ENCODE measurements at places on chromosomes 3 and 15. TPM values are rescaled to one million over a fixed set of nuclear protein-coding genes. Genes with fewer than 3 reads are reported as not detected.

Gene LRTM1
- total RNA-seq, result not detected

Gene LEKR1
- total RNA-seq, result 1.3 TPM

Gene DIS3L
- total RNA-seq, result 35.6 TPM

GRCh38 chr15:32951736-32952464, 234.1 kb downstream of the GREM1 start:
- no peaks in the 10 kb centered on the region for H3K36me3 ChIP-seq
- no peak for DNase-seq

- no peak overlapping the region for H3K4me3 ChIP-seq
- H3K36me3 ChIP-seq, result no peaks in the 10 kb centered on the region
- H3K27me3 ChIP-seq, result peaks cover 15% of the 10 kb centered on the region
Observed at GRCh38 chr3:39295184-39295775, 15.4 kb upstream of the CX3CR1 start.

GRCh38 chr3:65854606-65855304, 184.0 kb downstream of the MAGI1 start:
- H3K27me3 ChIP-seq, result no peaks in the 10 kb centered on the region
- peaks cover 28% of the 10 kb centered on the region for H3K4me1 ChIP-seq
- peak overlapping the region; percentile 11 for H3K27ac ChIP-seq
- H3K36me3 ChIP-seq, result no peaks in the 10 kb centered on the region

GRCh38 chr3:33834096-33834453, 35.6 kb downstream of the PDCD6IP start:
- peaks cover 78% of the 10 kb centered on the region for H3K36me3 ChIP-seq
- no peaks in the 10 kb centered on the region for H3K27me3 ChIP-seq
- DNase-seq, result no peak

- no peaks in the 10 kb centered on the region for H3K36me3 ChIP-seq
- no peaks in the 10 kb centered on the region for H3K4me1 ChIP-seq
- no peak for DNase-seq
- H3K27ac ChIP-seq, result no peak overlapping the region
- no peak overlapping the region for H3K4me3 ChIP-seq
Observed at GRCh38 chr3:135757421-135757820, 208.1 kb upstream of the PPP2R3A start.

DNA sequence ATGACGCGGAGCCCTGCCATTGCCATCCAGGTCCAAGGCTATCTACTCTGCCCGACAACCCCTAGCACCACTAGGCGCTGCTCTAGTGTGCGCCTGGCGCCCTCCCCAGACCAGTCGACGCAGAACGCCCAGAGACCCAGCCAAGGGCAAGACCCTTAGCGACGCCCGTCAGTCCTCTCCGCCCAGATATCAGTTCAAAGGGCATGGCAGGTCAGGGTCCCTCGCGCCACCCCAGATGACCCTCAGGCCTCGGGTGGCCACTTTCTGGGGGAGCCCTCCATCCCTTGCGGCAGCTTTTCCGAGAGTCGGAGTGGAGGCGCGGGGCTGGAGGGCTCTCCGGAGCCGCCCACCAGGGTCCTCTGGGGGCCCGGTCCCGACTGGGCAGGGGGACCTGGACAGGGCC, 371 bp upstream of the CLSTN2 start:
- DNase-seq, result no peak
- H3K4me3 ChIP-seq, result no peak overlapping the region
- no peaks in the 10 kb centered on the region for H3K4me1 ChIP-seq
- H3K27ac ChIP-seq, result no peak overlapping the region
- H3K36me3 ChIP-seq, result peaks cover 5% of the 10 kb centered on the region

GRCh38 chr15:80732167-80732566, 37.1 kb downstream of the ABHD17C start:
- no peak overlapping the region for H3K27ac ChIP-seq
- no peak for DNase-seq
- no peak overlapping the region for H3K4me3 ChIP-seq

DNA sequence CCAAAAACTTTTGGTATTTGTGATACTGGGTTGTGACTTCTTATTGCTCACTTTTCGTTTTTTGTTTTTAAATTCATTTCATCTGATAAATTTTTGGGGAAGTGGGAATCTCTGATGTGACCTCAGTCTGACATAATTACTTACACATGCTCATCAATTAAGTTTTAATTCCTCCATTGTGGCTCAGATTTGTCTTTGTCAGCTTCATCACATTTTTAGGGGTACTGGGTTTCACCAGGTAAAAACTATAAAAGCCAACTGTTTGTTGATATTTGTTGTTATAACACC, 425.3 kb upstream of the TGFBR2 start:
- H3K4me3 ChIP-seq, result no peak overlapping the region
- no peaks in the 10 kb centered on the region for H3K36me3 ChIP-seq

- peaks cover 46% of the 10 kb centered on the region for H3K27me3 ChIP-seq
- H3K4me3 ChIP-seq, result no peak overlapping the region
- DNase-seq, result peak; percentile 2
- no peak overlapping the region for H3K27ac ChIP-seq
- no peaks in the 10 kb centered on the region for H3K4me1 ChIP-seq
- no peaks in the 10 kb centered on the region for H3K36me3 ChIP-seq
Observed at GRCh38 chr3:81041331-81041730, 720.1 kb downstream of the GBE1 start.

DNA sequence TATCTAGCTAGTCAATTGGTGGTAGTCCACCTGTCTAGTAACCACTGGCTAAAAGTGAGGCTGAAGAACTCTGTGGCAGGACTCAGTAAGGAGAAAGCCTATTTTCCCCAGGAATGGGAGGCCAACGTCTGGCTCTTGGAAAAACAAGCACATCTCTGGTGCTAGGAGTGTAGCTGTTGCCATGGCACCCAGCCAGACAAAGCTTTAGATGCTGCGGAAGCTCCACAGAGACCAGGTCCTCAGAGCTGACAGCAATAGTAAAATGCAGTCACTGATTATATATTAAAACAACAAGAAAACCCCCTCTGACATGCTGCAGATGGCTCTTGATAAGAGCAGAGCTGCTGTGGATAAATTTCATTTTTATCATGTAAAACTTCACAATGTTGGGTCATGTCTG, 124.9 kb upstream of the STRIT1 start:
- H3K4me3 ChIP-seq, result no peak overlapping the region
- no peaks in the 10 kb centered on the region for H3K27me3 ChIP-seq
- no peak for DNase-seq
- H3K36me3 ChIP-seq, result no peaks in the 10 kb centered on the region

DNA sequence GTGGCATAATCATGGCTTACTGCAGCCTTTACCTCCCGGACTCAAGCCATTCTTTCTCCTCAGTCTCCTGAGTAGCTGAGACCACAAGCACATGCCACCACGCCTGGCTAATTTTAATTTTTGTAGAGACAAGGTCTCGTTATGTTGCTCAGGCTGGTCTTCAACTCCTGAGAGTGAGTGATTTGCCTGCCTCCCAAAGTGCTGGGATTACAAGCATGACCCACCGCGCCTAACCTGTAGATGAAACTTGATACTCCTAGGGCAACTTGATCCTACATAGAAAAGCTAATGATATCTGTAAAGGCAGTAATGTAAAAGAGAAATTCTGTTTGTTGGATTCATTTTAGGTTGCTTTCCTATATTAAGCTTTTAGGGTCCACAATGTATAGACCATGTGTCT, 391.9 kb upstream of the THRB start:
- no peak overlapping the region for H3K27ac ChIP-seq
- no peak for DNase-seq
- no peak overlapping the region for H3K4me3 ChIP-seq
- no peaks in the 10 kb centered on the region for H3K4me1 ChIP-seq
- H3K27me3 ChIP-seq, result no peaks in the 10 kb centered on the region

GRCh38 chr15:88275804-88276203, 19.3 kb upstream of the NTRK3 start:
- no peak overlapping the region for H3K27ac ChIP-seq
- H3K27me3 ChIP-seq, result peaks cover 13% of the 10 kb centered on the region
- H3K36me3 ChIP-seq, result no peaks in the 10 kb centered on the region

DNA sequence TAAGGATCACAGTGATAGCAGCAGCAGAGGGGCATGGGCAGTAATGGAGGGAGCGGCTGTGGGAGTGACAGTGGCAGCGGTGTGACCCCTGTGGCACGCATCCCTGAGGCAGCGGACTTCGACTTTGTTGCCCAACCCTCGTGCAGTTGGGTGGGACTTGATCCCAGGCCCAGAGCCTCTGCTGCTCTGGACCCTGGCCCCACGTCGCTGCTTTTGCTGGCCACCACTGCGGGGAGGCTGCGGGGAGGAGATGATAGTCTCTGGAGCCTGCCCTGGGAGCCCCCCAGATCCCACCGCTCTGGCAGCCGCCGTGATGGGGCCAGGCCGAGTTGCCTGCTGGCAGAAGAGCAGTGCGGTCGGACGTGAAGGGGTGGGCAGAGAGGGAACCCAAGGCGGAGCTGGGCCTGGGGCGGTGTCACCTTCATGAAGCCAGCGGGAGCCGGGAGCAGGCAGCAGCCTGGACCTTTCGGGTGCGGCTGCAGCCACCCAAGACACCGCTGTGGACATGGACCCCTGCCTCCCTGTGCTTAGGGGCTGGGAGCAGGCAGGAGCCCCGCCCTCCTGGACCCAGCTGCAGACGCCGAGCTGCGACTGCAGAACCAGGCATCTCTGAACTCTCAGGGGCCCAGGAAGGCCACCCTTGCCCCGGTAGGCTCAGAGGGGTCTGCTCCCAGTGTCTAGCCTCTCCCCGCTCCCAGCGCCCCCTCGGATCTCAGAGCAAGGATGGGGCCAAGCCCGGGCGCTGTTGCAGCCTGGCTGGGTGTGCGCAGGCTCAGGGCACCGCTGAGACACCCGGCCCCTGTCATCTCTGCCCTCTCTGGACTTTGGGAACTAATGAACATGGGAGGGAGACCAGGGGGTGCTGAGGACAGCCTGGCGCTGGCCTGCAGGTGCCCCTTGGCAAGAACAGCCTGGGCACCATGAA, 38.3 kb downstream of the COMMD2 start:
- no peak overlapping the region for H3K27ac ChIP-seq
- no peaks in the 10 kb centered on the region for H3K27me3 ChIP-seq
- H3K4me3 ChIP-seq, result no peak overlapping the region
- no peaks in the 10 kb centered on the region for H3K36me3 ChIP-seq

DNA sequence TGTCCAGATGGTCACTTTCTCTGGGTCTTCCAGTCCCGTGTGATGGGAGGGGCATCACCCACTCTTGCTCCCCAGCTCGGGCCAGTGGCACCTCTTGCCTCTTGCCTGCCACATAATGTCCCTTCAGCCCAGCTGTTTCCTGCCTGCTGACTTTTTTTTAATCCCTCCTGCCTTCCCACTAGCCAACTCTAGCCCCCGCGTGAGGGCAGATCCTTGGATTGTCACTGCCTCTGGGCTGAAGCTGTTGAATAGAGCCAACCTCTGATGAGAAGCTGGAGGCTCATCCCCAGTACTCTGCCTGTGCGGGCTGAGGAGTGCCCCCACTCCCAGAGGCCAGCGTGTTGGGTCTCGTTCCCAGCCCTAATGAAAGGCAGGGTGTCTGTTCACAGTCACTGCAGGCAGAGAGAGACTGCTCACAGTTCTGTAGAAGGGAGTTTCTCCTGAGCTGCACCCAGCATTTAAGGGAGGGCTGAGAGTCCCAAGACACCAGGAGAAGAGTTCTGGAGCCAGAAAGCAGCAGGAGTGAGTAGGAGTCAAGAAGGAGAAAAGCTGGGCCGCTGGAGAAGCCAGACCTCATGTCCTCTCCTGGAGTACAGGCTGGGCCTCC, 30.1 kb upstream of the TIMP4 start:
- no peak overlapping the region for H3K27ac ChIP-seq
- no peak for DNase-seq
- peaks cover 32% of the 10 kb centered on the region for H3K4me1 ChIP-seq
- H3K27me3 ChIP-seq, result no peaks in the 10 kb centered on the region
- no peak overlapping the region for H3K4me3 ChIP-seq

DNA sequence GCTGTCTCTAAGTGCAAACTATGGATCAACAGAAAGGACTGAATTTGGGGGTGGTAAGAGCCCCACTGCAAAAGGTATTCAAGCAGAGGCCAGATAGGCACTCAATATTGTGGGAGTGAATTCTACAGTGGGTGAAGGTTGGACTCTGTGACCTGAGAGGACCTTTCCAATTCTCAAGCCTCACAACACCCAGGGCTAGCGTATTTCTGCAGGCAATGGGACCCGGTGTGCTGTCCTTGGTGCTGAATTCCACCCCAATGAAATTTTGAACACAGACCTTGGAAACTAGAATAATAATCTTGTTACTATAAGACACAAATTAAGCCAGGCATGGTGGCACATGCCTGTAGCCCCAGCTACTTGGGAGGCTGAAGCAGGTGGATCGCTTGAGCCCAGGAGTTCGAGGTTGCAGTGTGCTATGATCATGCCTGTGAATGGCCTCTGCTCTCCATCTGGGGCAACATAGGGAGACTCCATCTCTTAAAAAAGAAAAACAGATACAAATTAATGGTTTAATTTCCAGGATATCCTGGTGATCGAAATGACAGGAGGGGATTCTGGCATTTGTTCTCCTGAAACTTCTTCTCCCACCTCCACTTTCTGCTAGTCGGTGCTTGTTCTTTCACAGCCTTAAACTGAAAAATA, 135.4 kb downstream of the RAB11A start:
- peaks cover 4% of the 10 kb centered on the region for H3K4me1 ChIP-seq
- H3K4me3 ChIP-seq, result no peak overlapping the region
- H3K27me3 ChIP-seq, result peaks cover 45% of the 10 kb centered on the region
- H3K36me3 ChIP-seq, result no peaks in the 10 kb centered on the region
- DNase-seq, result peak; percentile 50

GRCh38 chr3:17747174-17747889, 4.9 kb upstream of the TBC1D5 start:
- H3K27ac ChIP-seq, result no peak overlapping the region
- no peak for DNase-seq
- H3K4me1 ChIP-seq, result peaks cover 12% of the 10 kb centered on the region
- H3K36me3 ChIP-seq, result no peaks in the 10 kb centered on the region

DNA sequence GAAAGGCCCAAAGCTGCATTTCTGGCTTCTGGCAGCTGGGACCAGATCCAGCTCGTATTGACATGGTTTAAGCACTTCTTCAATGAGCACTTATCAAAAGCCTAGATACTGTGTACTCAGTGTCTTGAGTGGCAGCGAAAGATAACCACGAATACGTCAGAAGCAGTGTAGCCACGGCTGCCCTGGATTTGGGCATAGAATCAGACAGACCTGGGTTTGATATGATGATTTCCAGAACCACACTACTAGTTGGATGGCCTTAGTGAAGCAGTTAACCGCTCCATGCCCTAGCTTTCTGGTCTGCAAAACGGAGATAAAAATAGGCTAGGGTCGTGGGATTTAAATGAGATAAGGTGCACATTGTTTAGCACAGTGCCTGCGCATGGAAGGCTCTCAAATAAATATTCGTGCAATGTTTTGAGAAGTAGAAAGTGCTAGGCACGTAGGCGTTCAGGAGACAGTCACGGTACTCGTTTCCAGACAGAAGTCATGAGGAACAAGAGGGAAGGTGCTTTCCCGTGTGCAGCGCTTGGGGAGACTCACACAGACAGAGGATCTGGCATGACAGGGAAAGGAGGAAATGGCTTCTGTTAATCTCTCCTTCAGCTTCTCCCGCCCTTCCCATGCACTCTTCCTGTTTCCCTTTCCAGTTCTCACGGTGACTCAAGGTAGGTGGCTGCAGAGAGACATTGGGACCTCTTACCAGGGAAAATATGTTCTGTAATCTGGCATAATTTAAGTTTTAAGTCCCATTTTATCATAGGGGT, 70.3 kb downstream of the CCNL1 start:
- no peaks in the 10 kb centered on the region for H3K27me3 ChIP-seq
- H3K36me3 ChIP-seq, result peaks cover 6% of the 10 kb centered on the region
- H3K4me3 ChIP-seq, result peak overlapping the region; percentile 77
- H3K4me1 ChIP-seq, result peaks cover 28% of the 10 kb centered on the region
- H3K27ac ChIP-seq, result peak overlapping the region; percentile 79
- DNase-seq, result no peak

Data from MCF 10A (cell line).